ENCODE measurements at places on chromosomes 4 and X.

- no peak for DNase-seq
Measured at GRCh38 chr4:8473198-8473919, 32.8 kb downstream of the TRMT44 start.

GRCh38 chr4:36187723-36188333, 56.5 kb downstream of the ARAP2 start:
- DNase-seq, result peak; percentile 5

DNA sequence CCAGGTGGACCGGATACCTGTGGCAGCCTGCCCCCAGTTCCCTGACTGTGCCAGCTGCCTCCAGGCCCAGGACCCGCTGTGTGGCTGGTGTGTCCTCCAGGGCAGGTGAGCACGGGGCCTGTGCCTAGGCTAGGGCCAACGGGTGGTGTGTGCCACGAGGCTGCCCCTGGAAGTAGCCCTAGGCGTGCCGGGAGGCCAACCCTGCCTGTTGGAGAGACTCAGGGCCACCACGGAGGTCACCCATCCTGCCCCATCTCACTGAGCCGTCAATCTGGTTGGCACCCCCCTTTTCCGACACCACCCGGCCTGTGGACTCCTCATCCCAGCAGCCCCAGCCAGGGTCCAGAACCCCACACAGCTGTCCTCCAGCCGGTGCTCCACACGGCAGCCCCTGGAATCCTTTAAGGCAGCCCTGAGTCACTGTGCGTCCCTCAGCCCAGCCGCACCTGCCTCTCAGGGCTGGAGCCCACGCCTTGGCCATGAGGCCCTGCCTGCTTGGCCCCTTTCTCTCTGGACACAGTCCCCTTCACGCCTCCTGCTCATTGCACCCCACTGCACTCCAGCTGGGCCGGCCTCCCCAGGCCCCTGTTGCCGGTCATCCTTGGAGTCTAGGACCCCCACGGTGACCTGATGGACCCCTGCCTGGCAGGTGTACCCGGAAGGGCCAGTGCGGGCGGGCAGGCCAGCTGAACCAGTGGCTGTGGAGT, 5.3 kb downstream of the PLXNB3 start:
- no peak for DNase-seq

- no peak for DNase-seq
Measured at GRCh38 chrX:50403903-50404302, 66.7 kb downstream of the DGKK start.

- peak; percentile 87 for DNase-seq
Measured at GRCh38 chr4:167897116-167897515, 195.2 kb upstream of the ANXA10 start.

DNA sequence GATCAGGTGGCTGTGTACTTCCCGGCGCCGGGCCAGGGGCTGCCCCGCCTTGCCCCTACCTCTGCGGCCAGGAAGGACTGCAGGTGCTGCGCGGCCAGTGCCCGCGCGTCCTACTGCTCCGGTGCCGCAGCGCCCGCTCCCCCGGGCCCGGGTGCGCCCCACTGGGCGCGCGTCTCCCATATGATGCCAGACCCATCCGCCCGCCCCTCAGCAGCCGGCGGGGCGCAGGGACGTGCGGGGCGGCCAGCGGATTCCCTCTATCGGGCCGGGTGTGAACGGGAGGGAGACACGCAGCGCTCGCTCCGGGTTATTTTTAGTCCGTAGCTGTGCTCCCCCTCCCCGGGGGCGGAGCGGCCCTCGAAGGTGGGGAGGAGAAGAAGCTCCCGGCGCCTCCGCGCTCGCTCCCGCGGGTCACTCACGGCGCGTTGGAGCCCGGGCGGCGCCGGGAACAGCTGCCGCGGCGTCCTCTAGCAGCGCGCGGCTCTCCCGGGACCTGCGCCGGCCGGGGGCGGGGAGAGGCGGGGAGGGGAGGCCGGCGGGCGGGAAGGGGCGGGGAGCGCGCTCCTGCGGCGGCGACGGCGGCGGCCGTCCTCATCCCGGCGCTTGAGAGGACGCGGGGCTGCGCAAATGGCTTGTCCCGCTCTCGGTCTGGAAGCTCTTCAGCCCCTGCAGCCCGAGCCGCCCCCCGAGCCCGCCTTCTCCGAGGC, 103.6 kb downstream of the UCHL1 start:
- peak; percentile 70 for DNase-seq

GRCh38 chr4:85675076-85676049, 200.4 kb downstream of the ARHGAP24 start:
- DNase-seq, result no peak

All from LoVo (cell line).